Hematopoietic multipotent progenitor cell treated with erythropoietin and hydrocortisone succinate and interleukin-3 and kit ligand, for 17 days (in vitro differentiated cells): ENCODE measurements at places on chromosomes 12 and 14.
A peak's percentile ranks its signal among the peaks of the same experiment; 100 is the strongest.

DNA sequence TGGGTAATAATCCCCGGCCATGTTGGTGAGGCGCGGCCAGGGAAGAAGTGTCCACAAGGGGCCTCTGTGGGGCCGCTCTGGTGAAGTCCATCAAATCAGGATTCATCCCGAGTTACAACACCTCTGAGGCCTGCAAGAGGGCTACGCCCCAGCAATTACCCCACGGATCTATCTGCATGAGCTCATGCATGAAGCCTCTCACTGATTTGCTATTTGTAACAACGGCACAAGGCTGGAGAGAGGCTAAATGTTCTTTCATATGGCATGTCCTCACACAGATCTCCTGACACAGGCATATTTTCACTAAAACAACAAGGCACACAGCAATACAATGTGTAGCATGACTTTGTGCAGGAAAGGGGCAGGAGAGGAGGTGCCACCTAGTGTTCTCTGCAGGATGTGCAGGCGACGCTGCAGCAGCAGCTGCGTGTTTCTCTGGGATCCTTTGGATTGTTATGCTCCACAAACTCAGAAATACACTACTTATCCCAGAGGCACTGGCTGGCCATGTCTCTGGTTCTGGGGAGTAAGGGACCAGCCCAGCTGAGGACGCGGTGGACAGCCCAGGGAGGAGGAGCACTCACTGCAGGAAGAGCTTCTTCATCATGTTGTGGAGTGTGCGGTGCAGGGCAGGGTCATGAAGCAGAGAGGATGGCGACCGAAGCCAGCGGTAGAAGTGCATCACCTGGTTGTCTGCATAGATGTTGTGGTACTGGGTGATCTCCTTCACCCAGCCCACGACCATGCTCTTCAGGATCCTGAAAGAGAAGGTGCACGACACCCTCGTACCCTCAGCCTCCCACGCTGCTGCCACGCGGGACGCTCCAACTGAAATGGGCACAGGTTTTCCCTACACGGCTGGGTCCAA lies 20.2 kb downstream of the P2RX2 start:
- DNase-seq, result no peak

- no peak for DNase-seq
Observed at GRCh38 chr14:84783511-84783910, 746.4 kb upstream of the FLRT2 start.

DNA sequence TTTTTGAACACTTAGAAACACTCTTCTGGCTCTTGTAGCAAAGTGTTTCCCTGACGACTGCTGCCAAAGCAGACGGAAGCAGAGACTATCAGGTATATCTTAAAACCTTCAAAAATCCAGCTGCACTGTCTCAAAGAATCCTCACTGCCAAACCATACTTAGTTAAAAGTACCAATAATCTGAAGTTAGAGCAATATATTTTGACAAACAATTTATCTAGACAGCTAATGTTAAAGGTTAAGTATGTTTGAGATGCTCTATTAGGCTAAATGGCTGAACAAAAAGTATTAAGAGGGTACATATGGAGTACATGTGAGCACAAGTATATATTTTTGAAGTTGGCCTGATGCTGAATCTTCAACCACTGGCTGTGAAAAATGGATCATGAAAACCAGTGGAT lies 331.9 kb upstream of the DIO2 start:
- no peak for DNase-seq

DNA sequence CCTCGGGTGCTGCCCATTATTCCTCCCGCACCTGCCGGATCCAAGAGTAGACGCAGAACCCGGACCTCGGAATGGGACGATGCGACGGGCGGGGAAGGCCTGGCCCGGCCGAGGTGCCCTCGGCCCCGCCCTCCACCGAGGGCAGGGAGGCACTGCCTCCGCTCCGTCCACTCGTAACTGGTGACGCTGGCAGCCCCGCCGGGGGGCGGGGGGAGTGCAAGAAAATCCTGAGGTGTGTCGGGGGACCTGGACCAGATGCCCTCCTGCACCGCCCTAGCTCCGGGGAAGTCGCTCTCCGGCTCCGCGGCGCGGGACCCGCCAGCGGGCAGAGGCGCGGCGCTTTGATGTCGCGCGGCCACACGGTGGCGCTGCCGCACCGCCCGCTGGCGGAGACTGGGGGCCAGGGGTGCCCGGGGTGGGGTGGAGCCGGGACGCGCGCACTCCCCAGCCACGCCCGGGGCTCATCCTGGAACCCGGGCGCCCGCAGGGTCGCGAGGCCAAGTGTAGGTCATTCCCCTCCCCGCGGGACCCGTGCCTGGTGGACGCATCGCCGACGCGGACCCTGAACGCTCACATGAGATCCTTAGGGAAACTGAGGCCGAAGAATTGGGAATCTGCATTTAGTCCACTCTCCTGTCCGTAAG lies 202.8 kb downstream of the TTC8 start:
- DNase-seq, result peak; percentile 42

GRCh38 chr12:27797301-27798025 lies 17.4 kb upstream of the MANSC4 start:
- DNase-seq, result no peak

GRCh38 chr14:24179294-24179960 lies 7.5 kb downstream of the REC8 start:
- DNase-seq, result no peak

DNA sequence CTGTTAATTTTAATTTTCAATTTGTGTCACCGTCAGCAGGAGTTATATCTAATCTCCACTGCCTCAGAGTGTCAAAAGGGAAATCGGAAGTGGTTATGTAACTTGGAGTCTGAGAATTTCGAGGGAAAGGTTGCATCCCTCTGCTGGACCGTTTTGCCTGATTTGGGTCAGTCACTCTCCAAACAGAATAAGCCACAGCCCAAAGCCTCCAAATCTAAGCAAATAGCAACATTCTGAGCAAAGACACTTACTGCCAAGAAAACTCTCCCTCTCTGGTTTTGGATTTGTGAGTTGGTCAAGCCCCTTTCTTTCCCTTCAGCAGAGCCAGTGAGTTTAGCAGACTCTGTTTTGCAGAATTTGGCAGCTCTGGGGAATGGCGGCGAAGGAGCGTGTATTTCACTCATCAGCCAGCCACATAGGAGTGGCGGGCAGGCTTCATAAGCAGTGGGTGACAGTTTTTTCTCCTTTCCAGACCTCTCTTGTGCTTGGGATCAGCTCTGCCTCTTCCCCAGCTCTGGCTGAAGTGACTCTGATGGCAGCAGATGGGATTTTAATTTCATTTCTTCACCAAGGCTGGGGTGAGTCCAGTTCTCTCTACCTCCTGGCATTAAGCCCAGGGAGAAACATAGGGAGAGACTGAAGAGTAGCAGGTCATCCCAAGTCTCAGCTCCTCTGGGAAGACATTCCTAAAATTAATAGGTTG lies 218.7 kb upstream of the NOS1 start:
- DNase-seq, result no peak

- DNase-seq, result no peak
Observed at GRCh38 chr12:13948621-13949020, 32.8 kb downstream of the GRIN2B start.

DNA sequence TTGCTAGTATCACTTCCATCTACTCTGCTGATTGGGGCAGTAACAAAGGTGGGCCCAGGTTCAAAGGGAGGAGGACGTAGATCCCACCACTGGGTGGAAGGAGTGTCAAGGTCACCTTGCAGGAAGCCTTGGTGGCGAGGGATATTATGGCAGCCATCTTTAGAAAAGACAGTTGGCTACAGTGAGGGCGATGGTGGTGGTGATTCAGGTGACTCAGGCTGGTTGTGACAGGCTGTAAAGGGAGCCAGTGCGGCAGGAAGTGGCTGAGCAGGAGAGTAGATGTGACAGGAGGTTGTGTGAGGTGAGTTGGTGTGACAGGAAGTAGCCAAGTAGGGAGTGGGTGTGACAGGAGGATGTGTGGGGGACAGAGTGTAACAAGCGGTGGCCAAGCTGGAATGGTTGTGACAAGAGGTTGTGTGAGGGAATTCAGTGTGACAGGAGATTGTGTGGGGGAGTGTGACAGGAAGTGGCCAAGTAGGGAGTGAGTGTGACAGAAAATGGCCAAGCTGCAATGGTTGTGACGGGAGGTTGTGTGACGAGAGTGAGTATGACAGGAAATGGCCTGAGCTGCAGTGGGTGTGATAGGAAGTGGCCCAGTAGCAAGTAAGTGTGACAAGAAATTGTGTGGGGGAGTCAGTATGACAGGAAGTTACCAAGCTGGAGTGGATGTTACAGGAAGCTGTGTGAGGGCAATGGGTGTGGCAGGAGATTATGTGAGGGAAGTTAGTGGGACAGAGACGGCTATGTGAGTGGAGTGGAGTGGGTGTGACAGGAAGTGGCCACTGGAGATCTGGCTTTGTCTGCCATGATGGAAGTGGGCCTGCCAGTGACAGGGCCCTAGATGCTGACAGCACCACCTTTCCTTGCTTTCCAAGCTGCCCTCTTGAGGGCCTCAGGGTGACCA lies 136.5 kb upstream of the MYL2 start:
- DNase-seq, result no peak

DNA sequence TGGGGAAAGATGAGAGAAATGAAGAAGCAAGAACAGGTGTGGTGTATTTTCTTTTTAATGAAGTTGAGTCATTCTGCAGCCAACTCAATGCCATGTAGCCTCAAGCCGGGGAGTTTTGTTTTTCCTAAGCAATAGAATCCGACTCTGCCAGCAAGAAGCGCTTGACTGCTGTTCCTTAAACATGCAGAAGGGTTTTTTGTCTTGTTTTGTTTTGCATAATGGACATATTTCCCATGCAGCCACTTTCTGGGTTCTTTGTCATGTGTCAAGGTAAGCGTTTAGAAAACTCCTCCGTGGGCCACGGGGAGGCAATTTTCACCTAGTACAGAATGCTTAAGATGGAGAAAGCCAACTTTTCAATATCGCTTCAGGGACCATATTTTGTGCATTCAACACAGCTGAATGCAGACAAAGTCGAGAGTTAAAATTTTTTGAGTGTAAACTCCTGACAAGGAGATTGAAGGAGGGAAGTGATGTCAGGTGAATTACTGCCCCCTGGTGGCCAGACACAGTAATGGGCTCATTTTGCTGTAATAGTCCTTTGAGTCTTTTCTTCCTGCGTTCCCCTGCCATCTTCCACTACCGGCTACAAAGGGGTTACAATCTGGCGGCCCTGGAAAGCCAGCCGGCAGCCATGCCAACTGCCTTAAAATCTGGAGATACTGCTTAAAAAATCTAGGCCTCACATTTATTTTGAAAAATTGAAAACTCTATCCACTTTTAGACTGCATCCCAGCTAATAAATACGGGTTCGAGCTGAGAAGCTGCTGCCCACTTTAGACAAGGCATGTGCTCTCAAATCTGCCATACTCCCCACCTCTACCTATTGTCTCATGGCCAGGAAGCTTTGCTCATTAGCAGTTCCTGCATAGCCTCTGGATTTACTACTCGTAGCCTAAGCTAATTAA lies 3.2 kb upstream of the FICD start:
- DNase-seq, result peak; percentile 81

GRCh38 chr14:23104070-23104590 lies 659 bp downstream of the CIROP start:
- DNase-seq, result no peak

- no peak for DNase-seq
Observed at GRCh38 chr12:45131506-45131905, 80.6 kb upstream of the DBX2 start.

DNA sequence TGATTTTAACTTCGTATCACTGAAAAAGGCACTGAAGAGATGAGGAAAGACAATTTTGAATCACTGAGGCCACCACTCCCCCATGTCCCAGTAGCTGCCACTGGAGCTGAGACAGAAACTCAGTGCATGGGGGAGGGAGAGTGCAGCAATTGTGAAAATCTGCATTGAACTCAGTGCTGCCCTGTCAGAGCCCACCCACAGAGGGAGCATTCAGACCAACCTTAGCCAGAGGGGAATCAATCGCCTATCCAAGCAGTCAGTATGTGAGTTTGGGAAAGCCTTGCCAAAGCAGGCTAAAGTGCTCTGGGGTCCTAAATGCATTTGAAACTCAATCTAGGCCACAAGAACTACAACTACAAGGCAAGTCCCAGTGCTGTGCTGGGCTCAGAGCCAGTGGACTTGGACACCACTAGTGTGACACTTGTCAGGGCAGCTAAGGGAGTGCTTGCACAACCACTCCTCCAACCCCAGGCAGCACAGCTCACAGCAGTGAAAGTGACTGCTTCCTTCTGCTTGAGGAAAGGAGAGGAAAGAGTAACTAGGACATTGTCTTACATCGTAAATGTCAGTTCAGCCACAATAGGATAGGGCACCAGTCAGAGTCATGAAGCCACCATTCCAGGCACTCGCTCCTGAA lies 13.3 kb downstream of the RNASE3 start:
- DNase-seq, result no peak

GRCh38 chr14:60652674-60653651 lies 3.7 kb upstream of the SIX1 start:
- DNase-seq, result no peak

DNA sequence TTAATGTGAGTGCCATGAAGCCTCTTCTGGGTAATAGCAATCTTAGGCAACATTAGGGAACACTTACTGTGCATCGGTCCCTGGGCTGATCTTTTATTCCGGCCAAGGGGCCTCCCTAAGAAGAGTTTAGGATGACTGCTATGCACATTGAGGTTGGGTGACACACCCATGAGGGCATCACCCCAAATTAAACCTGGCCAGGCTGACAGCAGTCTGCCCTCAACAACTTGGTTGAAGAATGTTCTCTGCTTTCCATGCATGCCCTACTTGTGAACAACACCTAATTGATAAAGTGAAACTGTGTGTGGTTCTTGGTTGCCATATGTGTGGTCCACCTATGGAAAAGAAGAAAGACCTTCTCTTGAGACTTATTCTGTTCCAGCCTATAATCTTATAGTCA lies 1098.0 kb downstream of the BCL11B start:
- no peak for DNase-seq

DNA sequence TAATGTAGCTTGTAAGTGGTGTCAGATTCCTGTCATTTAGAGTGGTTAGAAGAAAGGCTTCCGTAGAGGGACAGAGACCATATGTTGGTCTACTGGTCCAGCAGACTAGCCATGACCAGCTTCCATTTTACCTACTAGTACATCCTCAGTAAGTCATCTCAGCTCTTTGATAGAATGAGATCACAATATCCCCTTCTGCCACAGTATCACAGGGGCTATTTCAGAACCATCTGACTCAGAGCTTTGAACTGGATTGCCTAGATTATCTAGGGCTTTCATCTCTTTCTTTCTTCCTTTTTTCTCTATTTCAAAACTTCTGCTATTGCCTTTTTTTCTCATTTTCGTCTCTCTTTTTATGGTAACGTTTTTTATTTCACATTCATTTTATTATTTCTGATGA lies 4.7 kb downstream of the ZDHHC17 start:
- no peak for DNase-seq
